ENCODE measurements at places on chromosomes 11 and 22.

GRCh38 chr11:119029069-119029339, 1.7 kb downstream of the SLC37A4 start:
- H3K4me3 ChIP-seq = no peak overlapping the region
- H3K36me3 ChIP-seq = peaks cover 20% of the 10 kb centered on the region
- peaks cover 5% of the 10 kb centered on the region for H3K4me1 ChIP-seq
- DNase-seq = no peak

DNA sequence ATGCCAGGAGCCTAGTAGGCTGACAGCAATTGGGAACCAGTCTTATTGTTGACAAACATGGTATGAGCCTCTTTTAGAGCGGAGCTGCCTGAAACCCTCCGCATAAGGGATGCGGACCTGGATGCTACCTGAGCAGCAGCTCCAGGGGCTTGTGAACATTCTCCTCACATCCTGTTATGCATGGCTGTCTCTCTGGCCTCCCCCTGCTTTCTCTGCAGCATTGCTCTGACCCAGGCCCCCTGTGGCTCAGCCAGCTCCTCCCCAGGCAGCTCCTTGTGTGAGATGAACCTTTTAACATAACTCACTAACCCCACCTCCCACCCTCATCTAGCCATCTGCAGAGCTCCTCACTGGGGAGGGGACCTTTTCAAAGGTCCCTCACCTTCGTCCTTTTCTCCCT, 6.0 kb downstream of the BMAL1 start:
- no peak overlapping the region for H3K27ac ChIP-seq
- H3K4me1 ChIP-seq = peaks cover 20% of the 10 kb centered on the region
- H3K4me3 ChIP-seq = no peak overlapping the region

DNA sequence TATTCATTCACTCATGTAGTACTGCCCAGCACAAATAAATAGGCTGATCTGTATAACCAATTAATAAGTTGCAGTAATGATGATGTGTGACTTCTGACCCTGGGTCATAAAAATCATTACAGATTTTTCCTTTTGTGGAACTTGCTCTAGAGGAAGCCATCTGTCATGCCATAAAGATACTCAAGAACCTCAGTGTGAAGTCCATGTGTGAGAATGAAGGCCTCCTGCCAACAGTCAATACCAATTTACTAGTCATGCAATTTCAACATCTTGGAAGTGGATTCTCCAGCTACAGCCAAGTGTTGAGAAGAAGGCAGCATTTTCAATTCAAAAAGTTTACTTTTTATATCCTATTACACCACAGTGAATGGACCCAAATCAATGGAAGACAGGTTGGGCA, 435.6 kb upstream of the LRRC4C start:
- H3K27ac ChIP-seq = no peak overlapping the region
- H3K27me3 ChIP-seq = no peaks in the 10 kb centered on the region
- H3K4me1 ChIP-seq = no peaks in the 10 kb centered on the region
- no peaks in the 10 kb centered on the region for H3K36me3 ChIP-seq
- no peak for DNase-seq
- H3K4me3 ChIP-seq = no peak overlapping the region

- no peaks in the 10 kb centered on the region for H3K27me3 ChIP-seq
- no peak for DNase-seq
- no peaks in the 10 kb centered on the region for H3K36me3 ChIP-seq
- no peak overlapping the region for H3K4me3 ChIP-seq
- H3K27ac ChIP-seq = no peak overlapping the region
Observed at GRCh38 chr11:129457321-129457720, 81.7 kb downstream of the BARX2 start.

- H3K27ac ChIP-seq = no peak within 1 kb of the TSS
- H3K4me1 ChIP-seq = no peaks in the 10 kb centered on the region
- no peaks in the 10 kb centered on the region for H3K27me3 ChIP-seq
- no peak within 1 kb of the TSS for H3K4me3 ChIP-seq
- no peak for DNase-seq
Observed at GRCh38 chr22:25199731-25200520, at the start of gene CRYBB3. TSS of gene CRYBB3 (plus strand) at chr22:25199858. CDS start at chr22:25201397, 1,539 bp downstream.

GRCh38 chr11:62710001-62710345, 2.5 kb downstream of the GNG3 start:
- H3K27ac ChIP-seq = no peak overlapping the region
- H3K4me3 ChIP-seq = no peak overlapping the region
- H3K27me3 ChIP-seq = no peaks in the 10 kb centered on the region

GRCh38 chr11:130037058-130037457, 32.6 kb upstream of the APLP2 start:
- no peaks in the 10 kb centered on the region for H3K4me1 ChIP-seq
- H3K36me3 ChIP-seq = no peaks in the 10 kb centered on the region
- DNase-seq = no peak

GRCh38 chr11:95486979-95487378, 256.0 kb upstream of the SESN3 start:
- H3K4me3 ChIP-seq = no peak overlapping the region
- H3K4me1 ChIP-seq = no peaks in the 10 kb centered on the region
- DNase-seq = no peak
- peaks cover 19% of the 10 kb centered on the region for H3K27me3 ChIP-seq

DNA sequence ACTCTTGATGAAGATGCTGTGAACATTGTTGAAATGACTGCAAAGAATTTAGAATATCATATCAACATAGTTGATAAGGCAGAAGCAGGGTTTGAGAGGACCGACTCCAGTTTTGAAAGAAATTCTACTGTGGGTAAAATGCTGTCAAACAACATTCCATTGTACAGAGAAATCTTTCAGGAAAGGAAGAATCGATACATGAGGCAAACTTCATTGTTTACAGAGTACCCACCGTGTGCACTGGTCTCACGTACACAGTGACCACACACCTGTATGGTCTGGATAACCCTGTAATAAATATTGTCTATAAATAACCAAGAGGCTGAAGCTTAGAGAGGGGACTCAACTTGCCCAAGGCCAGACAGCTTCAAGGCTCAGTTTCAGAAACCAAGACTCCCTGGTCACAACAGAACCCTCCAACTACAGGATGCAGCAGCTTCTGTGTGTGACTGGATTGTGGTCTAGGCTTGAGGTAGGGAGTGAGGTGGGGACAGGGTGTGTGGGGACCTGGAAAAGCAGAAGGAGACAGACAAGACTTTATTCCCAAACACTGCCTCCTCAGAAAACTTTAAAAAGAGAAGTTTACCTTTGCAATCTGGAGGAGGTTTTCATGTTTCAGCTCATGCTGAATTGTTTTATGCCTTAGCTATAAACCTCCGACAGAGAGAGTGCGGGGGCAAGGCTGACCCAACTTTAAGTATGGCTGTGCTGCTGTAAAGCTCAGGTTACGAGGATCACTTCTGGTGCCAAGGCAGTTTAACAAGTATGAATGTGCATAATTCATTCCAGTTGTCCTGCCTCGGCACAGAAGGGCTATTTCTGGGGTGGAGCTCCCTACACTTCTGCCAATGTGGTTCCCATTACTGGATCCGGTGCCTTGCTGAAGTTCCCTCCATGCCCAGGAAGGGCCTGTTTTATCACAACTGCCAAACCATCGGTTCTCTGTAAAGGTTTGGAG, 372.6 kb upstream of the NARS2 start:
- DNase-seq = no peak
- peaks cover 74% of the 10 kb centered on the region for H3K27me3 ChIP-seq
- no peak overlapping the region for H3K27ac ChIP-seq
- H3K4me3 ChIP-seq = no peak overlapping the region
- H3K36me3 ChIP-seq = no peaks in the 10 kb centered on the region

- peaks cover 26% of the 10 kb centered on the region for H3K27me3 ChIP-seq
- H3K4me3 ChIP-seq = no peak overlapping the region
- H3K27ac ChIP-seq = no peak overlapping the region
- H3K4me1 ChIP-seq = no peaks in the 10 kb centered on the region
- H3K36me3 ChIP-seq = no peaks in the 10 kb centered on the region
- no peak for DNase-seq
Observed at GRCh38 chr11:4921796-4922195, 2.3 kb downstream of the OR51G1 start.

GRCh38 chr11:127000291-127000968, at the start of gene KIRREL3:
TSS of gene KIRREL3 (minus strand) at chr11:127000770.
- H3K36me3 ChIP-seq = no peaks in the 10 kb centered on the region
- H3K4me1 ChIP-seq = no peaks in the 10 kb centered on the region
- no peak within 1 kb of the TSS for H3K4me3 ChIP-seq
- H3K27ac ChIP-seq = no peak within 1 kb of the TSS

DNA sequence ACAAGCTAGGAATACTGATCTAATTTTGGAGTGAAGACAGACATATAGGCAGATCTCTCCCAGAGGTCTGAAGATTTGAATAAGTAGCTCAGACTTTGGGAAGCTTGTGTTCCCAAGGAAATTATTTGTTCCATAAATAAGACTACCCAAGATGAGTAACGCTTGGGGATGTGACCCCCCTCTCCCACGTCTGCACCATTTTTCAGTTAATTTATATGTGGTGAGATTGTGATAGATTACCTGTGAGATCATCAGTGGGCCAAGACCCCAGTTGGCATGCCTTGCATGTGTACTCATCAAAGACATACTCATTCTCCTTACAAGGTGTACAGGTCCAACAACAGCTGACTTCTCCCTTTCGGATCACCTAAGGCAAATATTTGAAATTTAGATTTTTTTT, 252.8 kb upstream of the CTSC start:
- no peak for DNase-seq
- no peak overlapping the region for H3K4me3 ChIP-seq
- no peak overlapping the region for H3K27ac ChIP-seq

GRCh38 chr11:56642339-56642738, at the start of gene OR5AP2:
TSS of gene OR5AP2 (minus strand) at chr11:56642439. CDS start at chr11:56642439, 0 bp downstream.
- no peak for DNase-seq
- no peaks in the 10 kb centered on the region for H3K4me1 ChIP-seq
- H3K27me3 ChIP-seq = no peaks in the 10 kb centered on the region
- no peaks in the 10 kb centered on the region for H3K36me3 ChIP-seq
- H3K27ac ChIP-seq = no peak within 1 kb of the TSS
